Activated T-helper 1 cell treated with anti-CD3 and anti-CD28 coated beads, Interleukin-2, amount 50 U/mL, for 16 hours (primary cell): ENCODE measurements at places on chromosomes 7 and 10.

- no peak for DNase-seq
Measured at GRCh38 chr10:113169853-113170460, 219.9 kb downstream of the TCF7L2 start.

- no peak for DNase-seq
Measured at GRCh38 chr10:101492814-101493213, 95.2 kb downstream of the POLL start.

DNA sequence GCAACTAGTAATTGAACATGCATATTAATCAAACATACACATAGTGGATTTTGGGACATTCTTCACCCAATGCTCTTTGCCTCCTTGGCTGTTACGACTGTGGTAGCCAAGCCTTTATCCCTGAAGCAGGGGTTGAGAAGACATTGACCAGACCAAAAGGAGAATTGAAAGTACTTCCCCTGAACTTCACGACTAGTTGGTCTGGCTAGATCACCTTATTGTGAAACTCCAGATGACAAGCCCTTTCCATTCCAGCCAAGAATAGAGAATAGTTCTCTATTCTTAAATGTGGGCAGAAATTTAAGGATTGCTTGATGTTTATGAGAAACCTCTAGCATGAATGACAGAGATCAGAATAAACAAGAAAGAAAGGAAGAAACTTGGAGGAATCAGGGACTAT is 97.0 kb downstream of the LRMDA start:
- DNase-seq = no peak

GRCh38 chr10:78868861-78869260 is 199.9 kb upstream of the ZMIZ1 start:
- no peak for DNase-seq

DNA sequence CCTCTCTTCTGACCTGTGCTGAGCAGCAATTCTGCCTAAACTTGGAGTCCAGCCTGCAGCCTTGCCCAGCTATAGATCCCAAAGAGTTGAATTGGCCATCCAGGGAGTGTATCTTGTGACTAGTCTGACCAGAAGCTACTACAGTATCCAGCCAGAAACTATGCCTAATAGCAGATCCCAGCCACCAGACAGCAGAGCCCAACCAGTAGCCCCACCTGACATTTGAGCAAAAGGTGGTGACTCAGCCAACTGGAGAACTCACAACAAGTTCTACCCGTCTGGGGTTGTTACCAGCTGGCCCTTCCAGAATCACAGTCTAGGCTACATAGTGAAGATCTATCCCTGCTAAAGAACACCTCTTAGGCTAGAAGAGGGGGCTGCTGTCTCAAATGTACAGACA is 315.0 kb downstream of the CRPPA start:
- no peak for DNase-seq

DNA sequence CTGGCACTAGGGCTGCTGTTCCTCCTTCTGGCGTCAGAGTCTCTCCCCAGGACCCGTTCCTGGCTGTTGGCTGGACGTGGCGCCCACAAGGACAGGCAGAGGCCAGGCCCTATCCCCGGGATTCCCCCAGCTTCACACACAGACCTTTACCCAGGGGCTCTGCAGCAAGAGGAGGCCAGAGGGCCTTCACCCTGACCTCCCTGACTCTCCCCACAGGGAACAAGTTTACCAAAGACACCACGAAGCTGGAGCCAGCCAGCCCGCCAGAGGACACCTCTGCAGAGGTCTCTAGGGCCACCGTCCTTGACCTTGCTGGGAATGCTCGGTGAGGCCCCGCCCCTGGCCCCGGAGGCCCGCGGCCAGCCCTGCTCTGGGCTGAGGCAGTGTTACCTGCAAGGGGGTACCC is 82.2 kb downstream of the GTF2IRD1 start:
- DNase-seq = no peak

GRCh38 chr7:134527979-134528371 is 608 bp downstream of the AKR1B10 start:
- DNase-seq = no peak

GRCh38 chr7:30743371-30744074 is 8.4 kb upstream of the INMT start:
- no peak for DNase-seq

DNA sequence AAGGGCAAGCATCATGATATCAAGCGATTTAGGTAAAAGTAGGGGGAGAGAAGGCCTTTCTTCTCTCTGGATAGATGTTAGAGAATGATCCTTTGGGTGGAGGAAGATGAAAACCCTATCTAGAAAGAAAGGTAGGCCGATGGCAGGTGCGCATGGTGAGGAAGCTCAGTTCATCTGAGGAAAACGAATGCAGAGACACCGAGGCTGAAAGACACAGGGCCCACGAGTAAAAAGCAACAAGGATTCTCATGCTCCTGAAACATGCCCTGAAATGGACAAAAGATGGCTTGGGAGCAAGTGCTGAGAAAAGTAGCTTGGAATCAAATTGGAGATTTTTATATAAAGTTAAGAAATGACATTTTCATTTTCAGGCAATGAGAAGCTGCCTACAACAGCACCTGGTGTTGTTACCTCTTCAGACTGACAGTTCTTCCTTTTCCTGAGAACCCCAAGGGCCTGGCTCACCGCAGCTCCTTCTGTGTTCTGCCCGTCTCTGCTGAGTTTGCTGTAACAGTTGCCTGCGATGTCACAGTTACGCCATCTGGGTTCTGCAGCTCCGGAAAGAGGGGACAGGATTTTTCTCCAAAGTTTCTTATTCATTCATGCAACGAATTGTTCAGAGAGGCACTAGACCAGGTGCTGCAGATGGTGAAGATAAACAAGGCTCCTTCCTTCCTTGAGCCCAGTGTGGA is 402.0 kb upstream of the KLF6 start:
- no peak for DNase-seq

- DNase-seq = no peak
Measured at GRCh38 chr7:64890761-64891362, 12.2 kb upstream of the ZNF273 start.

GRCh38 chr7:80844916-80845315 is 73.9 kb downstream of the SEMA3C start:
- DNase-seq = no peak

GRCh38 chr7:127612263-127612662 is 5.7 kb downstream of the PAX4 start:
- DNase-seq = no peak

DNA sequence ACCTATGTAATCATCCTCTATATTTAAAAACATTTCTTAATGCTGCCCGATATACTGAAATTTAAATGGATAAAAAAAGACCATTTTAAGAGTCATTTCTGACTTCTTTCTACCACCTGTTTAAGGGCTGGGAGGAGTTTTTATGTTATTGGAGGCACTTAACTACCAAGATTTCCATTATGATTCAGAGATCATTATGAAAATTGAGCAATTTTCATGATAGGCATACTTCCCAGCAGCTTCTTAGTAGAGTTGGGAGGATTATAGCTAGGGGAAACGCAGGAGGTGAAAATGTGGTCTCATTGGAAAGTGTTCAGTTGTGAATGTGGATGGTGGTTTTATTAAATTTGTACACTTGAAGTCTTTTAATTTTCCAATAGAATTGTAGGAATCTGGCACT is 28.4 kb upstream of the FAM204A start:
- no peak for DNase-seq

GRCh38 chr7:100677308-100678267 is 4.0 kb downstream of the GNB2 start:
- no peak for DNase-seq

GRCh38 chr10:96491303-96491702 is 22.4 kb downstream of the TLL2 start:
- no peak for DNase-seq

DNA sequence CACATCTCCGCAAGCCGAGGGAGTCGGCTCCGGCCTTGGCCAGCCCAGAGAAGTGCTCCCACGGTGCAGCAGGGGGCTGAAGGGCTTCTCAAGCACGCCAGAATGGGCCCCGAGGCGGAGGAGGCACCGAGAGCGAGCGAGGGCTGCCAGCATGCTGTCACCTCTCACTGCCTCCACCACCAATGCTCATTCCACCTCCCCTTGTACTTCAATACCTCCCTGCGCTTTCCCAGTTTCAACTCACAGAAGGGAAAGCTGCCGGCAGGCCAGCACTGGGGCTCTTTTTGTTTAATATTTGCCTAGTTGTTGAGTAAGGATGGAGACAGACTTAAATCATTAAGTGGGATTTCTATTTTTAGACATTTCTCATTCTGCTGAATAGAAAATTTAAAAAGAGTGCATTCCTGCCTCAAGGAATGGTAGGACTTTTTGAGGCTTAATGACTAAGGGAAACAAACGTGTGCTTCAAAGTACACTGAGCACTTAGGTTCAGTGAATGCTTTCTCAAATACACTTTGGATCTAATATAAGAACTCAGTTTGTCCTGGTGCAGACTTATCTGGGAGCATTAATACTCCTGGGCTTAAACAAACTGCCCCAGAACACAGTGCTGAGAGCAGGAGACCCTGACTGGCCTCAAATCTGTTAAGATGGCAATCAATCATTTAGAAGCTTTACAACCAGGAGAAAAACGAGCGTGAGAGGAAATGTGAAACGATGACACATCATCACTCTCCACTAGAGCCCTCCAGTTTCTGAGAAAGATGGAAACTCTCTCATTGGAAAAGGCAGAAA is 131.2 kb downstream of the RALA start:
- DNase-seq = no peak

DNA sequence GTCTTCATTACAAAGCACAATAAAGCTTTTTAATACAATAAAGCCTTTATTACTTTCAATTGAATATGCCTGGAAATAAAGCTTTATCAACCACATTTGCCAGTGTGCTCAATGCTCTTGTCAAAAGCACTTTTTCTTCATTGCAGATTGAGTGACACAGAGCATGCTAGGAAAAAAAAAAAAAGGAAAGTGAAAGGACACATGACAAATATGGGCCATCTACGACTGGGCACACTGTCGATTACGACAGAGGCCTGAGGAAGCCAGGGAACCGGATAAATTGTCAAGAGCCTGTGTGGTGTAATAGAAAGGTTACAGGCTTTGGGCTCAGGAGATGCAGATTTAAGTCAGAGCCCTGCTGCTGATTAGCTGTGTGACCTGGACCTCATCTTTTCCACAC is 84.8 kb upstream of the LRGUK start:
- DNase-seq = no peak

DNA sequence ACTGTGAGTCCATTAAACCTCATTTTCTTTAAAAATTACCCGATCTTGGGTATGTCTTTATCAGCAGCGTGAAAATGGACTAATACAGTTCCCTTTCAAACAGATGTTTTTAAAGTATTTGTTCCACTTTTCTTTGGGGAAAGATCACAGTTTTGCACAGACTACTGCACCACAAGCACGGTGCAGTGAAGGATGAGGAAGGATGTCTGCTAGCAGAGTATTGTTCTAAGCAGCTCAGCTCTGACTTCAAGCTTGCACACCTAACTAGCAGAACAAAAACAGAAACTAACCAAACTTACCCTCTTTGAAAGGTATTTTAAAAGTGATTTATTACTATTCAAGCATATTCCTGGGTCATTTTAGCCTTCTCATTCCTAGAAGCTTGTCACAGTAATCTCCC is 20.0 kb downstream of the THNSL1 start:
- DNase-seq = no peak

- no peak for DNase-seq
Measured at GRCh38 chr7:4875391-4875790, 8.1 kb downstream of the RADIL start.

GRCh38 chr10:33129996-33130386 is 172.0 kb upstream of the ITGB1 start:
- DNase-seq = no peak
